ENCODE measurements at places on chromosomes 13 and 19. TPM values are rescaled to one million over a fixed set of nuclear protein-coding genes. Genes with fewer than 3 reads are reported as not detected.

CYP2A13 gene
- total RNA-seq, result not detected

SIGLEC10 gene
- not detected for total RNA-seq

URAD gene
- total RNA-seq, result not detected

SIAH3 gene
- under 0.01 TPM for total RNA-seq

ONECUT3 gene
- not detected for total RNA-seq

ZNF880 gene
- total RNA-seq, result 28.4 TPM

SMIM17 gene
- total RNA-seq, result 0.25 TPM

BRSK1 gene
- 7.0 TPM for total RNA-seq

RPL18 gene
- 1,891 TPM for total RNA-seq

SPATA13 gene
- 8.0 TPM for total RNA-seq

GIPR gene
- total RNA-seq, result not detected

PRRG2 gene
- total RNA-seq, result 0.75 TPM

EHD2 gene
- 164 TPM for total RNA-seq

ZNF543 gene
- total RNA-seq, result 12.1 TPM

MISP3 gene
- total RNA-seq, result 0.25 TPM

HNRNPL gene
- total RNA-seq, result 279 TPM

CEACAM8 gene
- total RNA-seq, result not detected

ZNF844 gene
- 13.2 TPM for total RNA-seq

NLRP9 gene
- not detected for total RNA-seq

MEF2B gene
- not detected for total RNA-seq

FREM2 gene
- total RNA-seq, result under 0.01 TPM

HSH2D gene
- not detected for total RNA-seq

CPB2 gene
- not detected for total RNA-seq

MAB21L1 gene
- under 0.01 TPM for total RNA-seq

ZNF135 gene
- 6.2 TPM for total RNA-seq

CACNG6 gene
- 0.11 TPM for total RNA-seq

KLK8 gene
- not detected for total RNA-seq

ZNF583 gene
- total RNA-seq, result 7.7 TPM

IFI30 gene
- 2.3 TPM for total RNA-seq

CCDC61 gene
- total RNA-seq, result 11.6 TPM

CACNG7 gene
- not detected for total RNA-seq

KASH5 gene
- not detected for total RNA-seq

KLF1 gene
- not detected for total RNA-seq

ZNF443 gene
- total RNA-seq, result 3.7 TPM

IRS2 gene
- total RNA-seq, result 5.9 TPM

ZNF69 gene
- 2.9 TPM for total RNA-seq

PEAK3 gene
- total RNA-seq, result not detected

ZSWIM9 gene
- 3.1 TPM for total RNA-seq

TMEM38A gene
- total RNA-seq, result 1.4 TPM

FGF22 gene
- total RNA-seq, result not detected

ZNF560 gene
- 0.75 TPM for total RNA-seq

TNFSF9 gene
- total RNA-seq, result not detected

ZNF607 gene
- 6.7 TPM for total RNA-seq

SH2D3A gene
- total RNA-seq, result not detected

USHBP1 gene
- total RNA-seq, result not detected

C3 gene
- 0.22 TPM for total RNA-seq

PLPPR3 gene
- total RNA-seq, result not detected

CEACAM7 gene
- total RNA-seq, result not detected

FCHO1 gene
- 1.00 TPM for total RNA-seq

NDUFA7 gene
- 15.1 TPM for total RNA-seq

IRGC gene
- not detected for total RNA-seq

KLK3 gene
- total RNA-seq, result not detected

KHSRP gene
- total RNA-seq, result 94.7 TPM

ZIC5 gene
- total RNA-seq, result not detected

Measured in uterine smooth muscle cell (primary cell).